ENCODE measurements at places on chromosomes 6 and 20.

- peak; percentile 72 for DNase-seq
These were observed 49.2 kb downstream of the FYN start for GRCh38 chr6:111823831-111824607.

DNA sequence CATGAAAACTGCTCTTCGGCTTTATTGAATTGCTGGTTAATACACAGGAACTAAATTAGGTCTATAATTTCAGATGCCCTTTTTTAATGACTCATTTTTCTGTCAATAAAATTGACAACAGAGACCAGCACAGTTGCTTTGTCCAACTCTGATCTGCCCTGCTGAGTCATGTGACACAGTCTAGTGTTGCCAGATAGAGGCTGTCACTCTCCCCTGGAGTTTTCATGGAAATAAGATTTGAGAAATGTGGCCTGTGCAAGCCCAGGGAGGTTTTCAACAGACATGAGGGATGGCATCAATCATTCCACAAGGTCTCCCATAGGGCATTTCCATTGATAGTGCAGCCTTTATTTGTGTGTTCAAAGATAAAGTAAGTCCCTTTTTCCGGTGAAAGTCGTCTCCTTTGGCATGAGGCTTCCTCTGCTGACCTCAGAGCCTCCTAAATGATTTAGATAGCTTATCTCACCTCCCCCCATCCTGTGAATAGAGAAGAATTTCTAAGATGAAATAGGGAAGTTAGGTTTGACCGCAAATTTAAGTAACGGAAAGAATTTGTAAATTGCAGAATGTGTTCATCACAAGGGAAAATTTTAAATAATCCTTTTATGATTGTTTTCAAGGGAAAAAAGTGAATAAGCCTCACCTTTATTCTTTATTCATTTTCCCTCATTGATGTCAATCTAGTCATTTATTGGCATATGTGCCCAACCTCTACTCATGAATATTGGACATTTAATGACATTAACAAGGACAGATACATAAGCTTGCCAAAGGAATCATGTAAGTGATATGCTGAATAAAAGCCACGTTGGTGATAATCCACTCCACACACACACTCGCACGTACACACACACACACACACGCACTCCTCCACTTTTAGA lies 277.7 kb downstream of the ADGB start:
- DNase-seq, result peak; percentile 79

- DNase-seq, result peak; percentile 9
These were observed 132.7 kb upstream of the SLC24A3 start for GRCh38 chr20:19079536-19080299.

DNA sequence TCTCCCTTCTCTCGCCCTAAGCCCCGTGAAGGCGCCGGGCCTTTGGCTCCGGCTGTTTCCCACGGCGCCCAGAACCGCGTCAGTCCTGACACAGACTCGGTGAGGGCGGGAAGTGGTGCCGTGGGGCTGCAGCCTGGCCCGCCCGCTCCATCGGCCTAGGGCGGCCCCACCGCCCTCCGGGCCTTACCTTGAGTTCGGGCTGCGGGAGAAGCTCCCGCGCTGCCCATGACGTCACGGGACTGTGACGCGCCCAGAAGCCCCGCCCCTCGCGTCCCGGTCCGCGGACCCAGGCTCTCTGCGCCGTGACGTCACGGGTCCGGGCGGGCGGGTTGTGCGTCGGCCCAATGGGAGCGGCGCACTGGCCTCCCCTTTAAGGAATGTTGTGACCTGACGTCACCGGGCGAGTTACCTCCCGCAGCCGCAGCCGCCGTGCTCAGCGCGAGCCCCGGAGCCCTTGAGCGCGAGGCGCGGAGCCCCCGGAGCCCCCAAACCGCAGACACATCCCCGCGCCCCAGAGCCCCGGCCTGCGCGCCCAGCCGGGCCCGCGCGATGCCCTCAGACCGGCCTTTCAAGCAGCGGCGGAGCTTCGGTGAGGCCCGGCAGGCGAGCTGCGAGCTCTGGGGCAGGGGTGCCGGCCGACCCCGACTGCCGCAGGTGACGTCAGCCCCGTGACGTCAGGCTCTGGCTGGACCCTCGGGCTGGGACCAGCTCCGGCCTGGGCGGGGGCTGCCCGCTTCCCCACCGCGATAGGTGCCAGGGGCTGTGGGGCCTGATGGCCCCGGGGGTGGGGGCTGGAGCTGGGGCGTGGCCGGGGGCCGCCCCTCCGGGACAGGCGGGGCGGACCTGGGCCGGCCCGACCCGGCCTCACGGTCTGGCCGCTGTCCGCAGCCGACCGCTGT lies at the start of gene MAP1LC3A:
Gene MAP1LC3A, plus strand, starts transcription at position 399 of the 899 bp plus-strand sequence. Its CDS starts 151 bp downstream, at position 550.
- DNase-seq, result peak; percentile 96

GRCh38 chr6:87925373-87926060 lies 122.1 kb upstream of the SPACA1 start:
- DNase-seq, result peak; percentile 3

GRCh38 chr6:79038061-79038460 lies 40.0 kb downstream of the PHIP start:
- DNase-seq, result no peak
